ENCODE measurements at places on chromosomes 5 and 9.

DNA sequence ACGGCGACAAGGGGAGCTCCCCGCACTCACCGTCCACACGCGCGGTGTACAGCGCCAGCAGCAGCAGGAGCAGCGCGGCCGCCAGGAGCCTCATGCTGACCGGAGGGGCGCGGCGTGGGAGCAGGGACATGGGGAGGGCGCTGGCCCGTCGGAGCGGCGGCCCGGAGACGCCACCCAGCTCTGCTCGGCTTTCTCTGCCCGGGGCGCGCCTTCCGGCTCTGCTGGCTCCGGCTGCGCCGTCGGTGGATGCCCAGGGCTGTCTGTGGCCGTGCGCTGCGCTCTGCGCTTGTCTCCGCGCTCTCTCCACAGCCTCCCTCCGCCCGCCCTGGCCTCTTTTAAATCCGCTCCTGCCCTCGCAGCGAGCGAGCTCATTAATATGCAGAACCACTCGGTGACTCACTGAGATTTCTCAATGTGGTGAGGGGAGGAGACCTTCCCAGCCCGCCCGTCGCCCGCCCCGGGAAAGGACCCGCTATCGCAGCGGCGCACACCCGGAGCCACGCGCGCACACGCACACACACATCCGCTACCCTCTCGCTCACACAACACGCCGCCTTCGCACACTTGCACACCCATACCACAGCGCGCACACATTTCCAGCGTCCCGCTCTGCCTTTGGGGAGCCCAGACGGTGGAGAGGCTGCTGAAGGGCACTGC is at the start of gene CXCL14:
TSS of gene CXCL14 (minus strand) at position 307 of the 657 bp plus-strand sequence. CDS start at position 94, 213 bp downstream.
- DNase-seq, result no peak

DNA sequence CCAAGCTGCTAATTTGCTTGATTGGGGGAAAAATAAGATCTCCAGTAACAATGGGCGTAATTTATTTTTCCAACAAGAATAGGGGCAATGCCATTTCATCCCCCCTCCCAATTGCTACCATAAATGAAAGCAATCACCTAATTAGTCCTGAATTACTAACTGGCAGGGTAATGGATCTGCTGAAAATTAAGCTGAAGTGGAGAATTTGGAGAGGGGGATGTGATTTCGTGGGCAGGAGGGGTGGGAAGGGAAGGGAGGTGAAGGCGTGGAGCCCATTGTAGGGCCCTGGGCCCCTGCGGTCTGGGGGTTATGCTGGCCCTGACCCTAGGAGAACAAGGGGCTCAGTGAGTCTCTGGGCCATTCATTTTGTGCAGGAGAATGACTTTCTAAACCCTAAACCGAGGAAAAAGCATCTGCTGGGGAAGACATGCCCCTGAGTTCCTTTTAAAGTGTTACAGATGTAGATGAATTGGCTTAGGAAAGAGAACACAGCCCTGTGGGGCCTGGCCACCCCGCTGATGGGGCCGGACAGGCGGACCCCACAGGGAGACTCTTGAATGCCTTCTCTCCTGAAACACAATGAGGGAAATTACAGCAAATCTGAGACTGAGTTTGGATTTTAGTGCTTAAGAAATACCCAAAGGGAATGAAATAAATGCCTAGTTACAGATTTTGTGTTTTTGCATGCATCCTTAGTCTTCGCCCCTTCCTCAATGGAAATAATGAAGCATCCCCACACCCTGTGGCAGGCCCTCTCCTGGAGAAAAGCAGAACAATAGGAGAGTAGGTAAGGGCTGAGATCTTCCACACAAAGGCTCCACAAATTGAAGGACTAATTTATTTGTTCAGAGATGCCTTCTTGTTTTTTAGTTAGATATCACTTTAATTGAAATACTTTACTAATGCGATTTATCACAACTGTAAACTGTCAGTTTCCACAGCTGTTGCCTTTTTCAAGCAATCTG is 143.2 kb downstream of the PSAT1 start:
- DNase-seq, result no peak

DNA sequence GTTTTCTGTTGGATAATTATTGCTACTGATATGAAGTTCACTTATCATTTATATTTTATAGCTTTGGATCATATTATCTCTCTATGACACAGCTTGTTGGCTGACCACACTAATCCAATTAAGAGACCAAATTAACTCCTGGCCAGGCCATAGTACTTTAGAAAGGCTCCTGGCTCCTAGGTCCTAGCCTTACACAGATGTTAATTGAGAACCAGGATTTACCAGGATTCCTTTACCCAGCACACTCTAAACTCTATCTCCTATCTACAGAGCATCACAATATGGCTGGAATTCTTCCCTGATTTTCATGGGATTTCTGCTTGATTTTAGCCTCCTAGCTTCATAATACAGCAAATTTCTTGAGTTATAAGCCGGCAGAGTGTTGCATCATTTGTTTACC is 80.3 kb downstream of the SLCO6A1 start:
- no peak for DNase-seq

- DNase-seq, result no peak
Observed at GRCh38 chr9:81759680-81760215, 70.4 kb upstream of the TLE1 start.

DNA sequence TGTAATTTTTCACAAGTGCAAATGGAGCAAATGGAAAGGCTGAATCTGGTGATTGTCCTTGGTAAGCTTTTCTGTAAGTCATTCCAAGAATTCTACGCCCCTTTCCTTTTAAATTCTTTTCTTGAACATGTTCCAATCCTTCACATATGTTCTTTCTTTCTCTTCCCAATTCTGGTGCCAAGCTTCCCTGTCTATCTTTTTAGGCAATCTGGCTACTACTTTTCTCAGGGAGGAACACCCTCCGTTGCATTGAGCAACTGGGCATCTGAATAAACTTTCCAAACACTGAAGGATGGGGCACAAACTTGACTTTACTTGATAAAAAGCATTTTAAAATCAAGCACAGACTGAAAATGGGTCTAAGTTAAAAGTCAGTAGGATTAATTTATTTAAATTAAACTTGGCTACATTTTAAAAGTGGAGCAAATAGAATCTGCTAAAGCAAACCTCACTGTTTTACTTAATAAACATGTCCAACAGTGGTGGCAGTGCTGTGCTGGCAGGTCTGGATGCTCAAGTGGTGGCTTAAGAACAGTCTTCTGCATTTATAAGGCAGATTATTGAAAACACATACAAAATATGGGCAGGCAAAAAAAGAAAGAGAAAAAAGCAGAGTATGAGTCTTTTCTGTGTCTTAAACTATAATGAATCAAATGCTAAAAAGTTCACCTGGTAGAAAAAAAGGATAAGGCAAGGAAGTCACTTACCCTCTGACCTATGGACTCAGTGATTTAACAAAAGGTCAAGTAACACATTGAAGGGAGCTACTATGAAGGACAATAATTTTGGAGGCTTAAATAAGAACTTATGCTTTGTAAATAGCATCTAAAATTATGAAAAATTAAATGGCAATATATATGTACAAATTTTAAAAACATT is 5.4 kb downstream of the ELL2 start:
- DNase-seq, result no peak

All from activated gamma-delta T cell treated with Interleukin-2 at 50 U/mL for 16 hours (primary cell).